ENCODE measurements at places on chromosomes 2 and 18.

- no peak for DNase-seq
Observed at GRCh38 chr2:3458396-3459184, 60.7 kb downstream of the ADI1 start.

GRCh38 chr2:233996000-233996399, 54.5 kb upstream of the SPP2 start:
- no peak for DNase-seq

DNA sequence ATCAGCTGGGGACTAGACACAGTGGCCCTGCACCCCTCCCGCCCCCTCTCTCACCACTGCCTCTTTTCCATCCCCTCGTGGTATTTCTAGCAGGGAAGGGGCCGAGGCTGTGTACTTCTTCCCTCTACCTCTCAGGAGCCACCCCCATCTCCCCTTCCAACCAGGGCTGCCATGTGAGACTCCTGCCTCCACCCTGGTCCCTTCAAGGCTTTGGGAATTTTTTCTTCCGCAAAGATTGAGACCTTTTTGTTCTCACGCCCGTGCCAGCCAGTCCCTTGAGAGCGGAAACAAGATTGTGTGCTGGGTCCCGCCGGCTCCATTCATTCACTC, 39.1 kb downstream of the LPIN1 start:
- no peak for DNase-seq

DNA sequence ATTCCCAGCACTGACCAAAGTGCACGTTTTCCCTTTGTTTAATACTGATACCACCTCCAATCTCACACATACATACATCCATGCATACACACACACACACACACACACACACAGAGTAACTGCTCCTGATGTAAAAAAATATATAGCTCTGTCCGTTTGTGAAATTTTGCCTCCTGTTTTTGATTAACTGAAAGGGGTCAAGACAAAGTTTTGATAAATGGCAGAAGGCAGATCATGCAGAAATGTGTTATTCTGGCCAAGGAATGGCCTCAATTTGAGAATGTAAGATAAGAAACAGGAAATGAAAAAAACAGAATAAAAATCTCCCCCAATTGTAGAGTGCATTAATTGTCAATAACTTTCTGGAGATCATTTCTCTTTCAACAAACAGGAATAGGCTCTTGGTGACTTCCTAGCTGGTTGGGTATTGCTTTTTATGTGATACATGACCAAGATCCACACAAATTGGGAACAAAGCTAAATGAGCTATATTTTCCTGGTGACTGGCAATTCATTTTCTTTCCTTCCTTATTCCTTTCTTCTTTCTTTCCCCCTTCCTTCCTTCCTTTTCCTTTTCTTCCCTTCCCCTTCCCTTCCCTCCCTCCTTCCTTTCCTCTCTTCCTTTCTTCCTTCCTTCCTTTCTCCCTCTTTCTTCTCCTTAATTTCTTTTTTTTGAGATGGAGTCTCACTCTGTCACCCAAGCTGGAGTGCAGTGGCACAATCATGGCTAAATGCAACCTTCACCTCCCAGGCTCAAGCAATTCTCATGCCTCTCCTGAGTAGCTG, 88.9 kb upstream of the PMAIP1 start:
- no peak for DNase-seq

DNA sequence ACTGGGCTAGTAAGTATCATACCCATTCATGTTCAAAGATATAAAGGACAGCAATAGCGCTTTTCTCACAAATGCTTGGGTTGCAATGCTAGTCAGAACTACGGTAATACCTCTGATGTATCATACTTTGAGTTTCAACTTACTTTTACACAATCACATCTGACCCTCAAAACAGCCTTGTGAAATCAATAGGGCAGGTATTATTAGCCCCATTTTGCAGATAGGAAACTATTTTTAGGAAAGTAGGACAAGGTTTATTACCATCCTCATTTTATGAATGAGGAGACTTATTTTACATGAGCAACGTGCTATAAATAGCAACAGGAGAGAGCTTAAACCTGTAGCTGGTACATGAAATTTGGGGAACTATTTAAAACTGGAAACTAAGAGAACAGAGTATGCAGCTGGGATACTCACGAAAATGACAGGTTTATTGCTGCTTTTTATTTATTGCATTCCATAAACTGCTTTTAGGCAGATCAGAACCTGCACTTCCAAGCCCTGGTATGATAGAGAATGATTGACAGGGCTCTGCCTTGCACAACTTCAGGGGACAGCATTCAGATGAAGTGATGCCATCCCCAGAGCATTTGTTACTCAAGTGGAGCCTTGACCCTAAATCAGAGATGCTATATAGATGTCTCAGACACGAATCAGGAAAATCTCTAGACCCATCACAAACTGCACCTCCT, 42.4 kb upstream of the PPM1B start:
- no peak for DNase-seq

- DNase-seq: no peak
Observed at GRCh38 chr2:202704248-202704647, 69.5 kb downstream of the FAM117B start.

DNA sequence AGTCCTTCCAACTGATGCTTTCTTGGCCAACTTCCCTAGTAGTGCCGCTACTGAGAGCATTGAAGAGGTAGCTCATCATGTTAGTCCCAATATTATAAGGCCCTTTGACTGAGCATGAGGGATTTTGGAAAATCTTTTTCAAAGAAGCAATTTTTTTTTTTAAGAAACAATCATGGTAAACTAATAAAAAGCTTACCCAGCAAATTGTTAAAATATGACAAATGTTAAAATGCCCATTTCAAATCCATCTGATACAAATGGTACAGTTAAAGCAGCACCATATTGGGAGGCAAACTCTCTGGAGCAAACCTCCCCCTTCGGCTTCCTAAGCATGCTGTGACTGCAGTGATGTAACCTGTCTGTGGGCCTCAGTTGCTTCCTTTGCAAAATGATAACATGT, 135.6 kb downstream of the RTN4 start:
- DNase-seq: no peak

- no peak for DNase-seq
Observed at GRCh38 chr2:223894968-223895367, 50.2 kb downstream of the WDFY1 start.

DNA sequence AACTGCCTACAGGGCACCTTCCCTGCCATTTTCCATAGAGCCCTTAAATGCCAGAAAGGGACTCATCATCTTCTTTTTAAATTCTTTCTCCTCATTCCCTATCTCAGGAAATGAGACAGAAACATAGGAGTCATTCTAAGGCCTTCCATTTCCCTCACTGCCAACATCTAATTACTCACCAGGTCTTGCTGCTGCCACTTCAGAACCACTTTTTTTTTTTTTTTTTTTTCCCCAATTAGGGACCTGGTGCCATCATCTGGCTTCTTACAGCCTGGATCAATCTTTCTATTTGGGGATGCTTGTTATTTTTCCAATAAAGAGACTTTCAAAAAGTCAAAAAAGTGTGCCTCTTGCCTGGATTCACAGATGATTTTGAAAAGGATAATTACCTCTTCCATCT, 373.4 kb downstream of the LPIN1 start:
- no peak for DNase-seq

DNA sequence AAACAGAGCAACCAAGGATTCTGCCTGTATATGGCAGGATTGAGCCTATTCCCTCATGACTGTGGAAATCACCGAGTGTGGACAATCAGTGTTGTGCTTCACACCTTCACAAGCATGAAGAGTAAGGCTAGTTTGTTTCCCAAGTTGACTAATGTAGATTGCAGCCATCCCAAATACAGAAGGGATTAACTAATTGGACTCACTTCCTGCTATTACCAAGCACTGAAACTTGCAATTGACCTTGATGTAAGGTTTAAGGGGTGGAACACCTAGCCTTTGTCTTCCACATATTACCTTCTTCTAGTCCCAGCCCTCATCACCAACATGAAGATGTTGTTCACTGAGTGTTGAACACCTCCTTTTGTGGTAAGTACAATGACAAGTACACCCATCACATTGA, 120.9 kb upstream of the RND3 start:
- DNase-seq: no peak

DNA sequence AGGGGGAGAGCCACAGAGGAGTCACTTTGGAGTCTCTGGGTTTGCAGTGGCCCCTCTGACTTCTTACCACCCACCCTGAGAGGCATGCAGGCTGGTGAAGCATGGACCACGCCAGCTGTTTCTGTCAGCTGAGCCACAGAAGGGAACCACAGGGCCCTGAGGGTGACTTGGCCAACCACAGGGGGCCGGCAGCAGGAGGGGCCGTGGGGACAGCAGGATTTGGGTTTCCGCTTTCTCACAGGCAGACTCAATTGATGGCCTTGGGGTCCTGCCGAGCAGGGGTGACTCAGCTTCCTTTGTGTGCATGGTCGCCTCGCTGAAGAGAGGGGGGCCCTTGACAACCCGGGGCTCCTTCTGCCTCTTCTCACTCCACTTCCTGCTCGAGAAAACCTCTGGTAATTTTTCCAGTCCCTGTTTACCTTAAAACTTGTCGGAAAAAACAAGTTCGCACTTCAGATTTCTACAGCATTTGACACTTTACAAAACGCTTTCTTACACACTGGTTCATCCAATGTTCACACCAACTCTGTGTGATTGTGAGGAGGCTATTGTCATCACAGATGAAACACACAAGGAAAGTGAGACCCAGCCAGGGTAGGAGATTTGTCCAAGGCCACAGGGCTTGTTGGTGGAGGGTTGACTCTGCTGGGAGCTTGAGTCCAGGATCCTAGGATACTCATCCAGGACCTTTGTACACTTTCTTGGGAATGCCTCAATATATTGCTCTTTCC, 311.2 kb downstream of the LPIN1 start:
- peak; percentile 42 for DNase-seq

GRCh38 chr2:203858176-203858575, 9.4 kb upstream of the CTLA4 start:
- no peak for DNase-seq

DNA sequence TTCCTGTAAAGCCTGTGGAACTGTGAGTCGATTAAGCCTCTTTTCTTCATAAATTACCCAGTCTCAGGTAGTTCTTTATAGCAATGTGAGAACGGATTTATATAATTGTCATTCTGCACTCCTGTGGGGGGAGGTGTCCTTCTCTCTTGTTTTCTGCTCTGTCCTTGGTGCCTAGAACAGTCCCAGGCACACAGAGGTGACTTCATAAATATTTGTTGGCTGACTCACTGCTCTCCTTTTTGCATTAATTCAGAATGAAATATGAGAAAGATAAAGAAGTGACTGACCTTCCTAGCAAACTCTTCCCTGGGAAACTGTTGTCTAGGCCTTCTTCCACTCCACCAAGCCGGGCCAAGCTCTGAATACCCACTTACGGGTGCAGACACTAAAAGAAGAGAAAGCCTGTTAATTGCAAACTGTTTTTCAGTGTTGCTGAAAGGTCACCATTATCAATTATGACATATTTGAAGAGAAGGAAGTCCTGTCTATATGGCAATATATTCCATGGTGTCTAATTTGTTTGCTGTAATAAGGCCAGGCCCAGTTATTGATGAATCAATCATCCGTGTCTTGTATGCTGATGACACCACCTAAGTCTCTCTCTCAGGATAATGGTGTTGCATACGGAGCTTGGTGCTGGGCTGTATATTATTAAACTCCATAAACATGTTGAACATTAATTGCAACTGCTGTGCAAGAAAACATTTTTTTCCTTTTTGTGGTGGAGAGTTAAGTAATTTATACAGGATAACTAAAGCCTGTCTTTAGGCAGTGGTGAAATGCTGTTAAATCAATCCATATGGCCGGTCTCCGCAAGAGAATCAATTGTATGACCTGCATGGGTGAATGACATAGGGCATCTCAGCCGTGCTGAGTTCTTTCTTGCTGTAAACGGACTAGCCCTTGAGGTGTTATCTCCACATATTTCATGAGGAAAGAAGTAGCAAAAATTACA, 567.5 kb downstream of the SLC4A3 start:
- no peak for DNase-seq

- DNase-seq: no peak
Observed at GRCh38 chr2:197205585-197206215, 104.9 kb downstream of the ANKRD44 start.

GRCh38 chr2:105317937-105318336, 11.6 kb downstream of the TGFBRAP1 start:
- no peak for DNase-seq

DNA sequence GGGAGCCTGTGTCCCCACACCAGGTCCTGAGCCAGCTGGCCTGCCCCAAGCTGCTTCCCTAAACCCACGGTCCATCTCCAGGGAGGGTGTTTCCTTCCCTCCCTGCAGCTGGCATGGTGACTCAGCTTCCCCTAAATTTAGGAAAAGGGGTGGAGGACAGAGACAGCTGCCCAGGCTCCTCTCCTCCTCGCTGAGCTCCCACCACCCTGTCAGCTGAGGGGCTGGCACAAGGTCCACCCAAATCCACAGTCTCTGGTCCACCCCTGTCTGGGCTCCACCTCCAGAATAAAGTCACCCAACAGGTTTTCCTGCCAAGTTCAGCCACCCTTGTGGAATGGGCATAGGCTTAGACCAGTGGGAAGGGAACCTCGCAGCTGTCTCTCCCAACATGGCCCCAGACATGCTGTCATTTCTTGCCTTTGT, 156.5 kb downstream of the TNS1 start:
- DNase-seq: no peak

DNA sequence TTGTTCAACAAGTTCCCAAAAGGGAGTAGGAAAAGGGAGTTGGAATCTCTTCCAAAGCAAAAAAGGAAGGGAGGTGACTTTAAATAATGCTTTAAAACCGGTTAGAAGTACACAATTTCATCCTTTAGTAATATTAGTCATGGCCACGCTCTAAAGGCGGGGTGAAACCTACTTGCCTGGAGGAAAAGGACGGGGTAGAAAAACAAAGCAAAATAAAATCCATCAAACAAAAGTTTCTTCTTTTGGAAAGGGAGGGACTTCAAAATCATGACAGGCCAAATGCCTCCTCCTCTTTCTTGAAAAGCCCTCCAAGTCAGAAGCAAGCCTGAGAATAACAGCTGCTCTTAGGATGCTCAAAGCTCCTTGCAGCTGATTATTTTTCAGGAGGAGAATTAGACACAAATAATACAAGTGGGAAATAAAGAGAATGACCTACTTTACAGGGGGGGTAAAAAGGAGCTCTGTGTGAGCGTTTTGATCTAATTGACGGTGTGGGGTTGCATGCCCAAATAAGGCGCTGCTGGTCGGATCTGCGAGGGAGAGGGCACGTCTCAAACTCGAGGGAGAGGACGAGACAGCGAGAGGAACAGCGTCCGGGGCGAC, 1.8 kb upstream of the NPAS2 start:
- DNase-seq: no peak

Measured in GM18507 (cell line).